ENCODE measurements at places on chromosomes 11 and 22. TPM values are rescaled to one million over a fixed set of nuclear protein-coding genes. Genes with fewer than 3 reads are reported as not detected.

Gene CTTN
- 136 TPM for total RNA-seq

Gene ABCG4
- total RNA-seq: not detected

Gene MYRF
- 0.68 TPM for total RNA-seq

Gene SCO2
- total RNA-seq: 9.4 TPM

GRCh38 chr22:44661659-44662569 is 40.1 kb upstream of the PRR5 start:
- no peak for DNase-seq

DNA sequence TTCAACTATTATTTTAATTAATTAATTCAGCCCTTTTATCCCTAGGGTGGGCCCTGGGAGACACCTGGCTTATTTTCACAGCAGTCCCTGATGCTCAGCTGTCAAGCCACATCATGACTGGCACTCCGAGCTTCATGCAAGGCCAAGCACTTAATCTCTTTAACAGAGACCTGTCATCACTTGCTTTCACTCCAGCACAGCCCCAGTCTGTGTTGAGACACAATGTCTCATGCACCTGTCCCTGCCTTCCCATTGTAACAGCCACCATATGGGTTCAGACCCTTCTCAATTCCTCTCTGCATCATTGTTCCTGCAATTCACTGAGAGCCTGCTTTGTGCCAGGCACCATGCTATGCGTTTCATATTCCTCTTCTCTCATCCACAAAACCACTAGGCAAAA is 222.2 kb upstream of the TENM4 start:
- no peak for DNase-seq

DNA sequence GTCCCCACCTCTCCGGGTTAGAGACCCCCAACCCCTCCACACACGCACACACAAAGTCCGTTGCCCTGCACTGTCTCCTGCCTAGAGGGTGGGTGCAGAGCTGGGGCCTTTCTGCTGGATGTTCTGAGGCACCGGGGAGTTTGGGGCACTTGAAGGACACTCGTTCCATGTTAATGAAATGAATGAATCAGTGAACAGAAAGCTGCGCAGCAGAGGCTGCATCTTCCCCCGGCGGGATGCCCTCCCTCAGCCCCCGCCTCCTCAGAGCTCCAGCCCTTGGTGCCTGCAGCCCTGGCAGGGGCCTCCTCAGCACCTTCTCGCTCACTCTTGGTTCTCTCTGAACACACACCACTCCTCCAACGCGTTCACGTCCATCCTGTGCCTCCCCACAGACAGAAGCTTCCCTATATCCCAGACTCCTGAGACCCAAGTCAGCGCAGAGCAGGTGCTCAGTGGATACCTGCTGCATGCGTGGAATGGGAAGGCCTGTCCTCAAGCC is 611.9 kb downstream of the TBC1D22A start:
- DNase-seq: no peak

Data from Daoy (cell line).